Activated T-cell treated with anti-CD3 and anti-CD28 coated beads for 24 hours (primary cell): ENCODE measurements at places on chromosomes 3 and 15.

DNA sequence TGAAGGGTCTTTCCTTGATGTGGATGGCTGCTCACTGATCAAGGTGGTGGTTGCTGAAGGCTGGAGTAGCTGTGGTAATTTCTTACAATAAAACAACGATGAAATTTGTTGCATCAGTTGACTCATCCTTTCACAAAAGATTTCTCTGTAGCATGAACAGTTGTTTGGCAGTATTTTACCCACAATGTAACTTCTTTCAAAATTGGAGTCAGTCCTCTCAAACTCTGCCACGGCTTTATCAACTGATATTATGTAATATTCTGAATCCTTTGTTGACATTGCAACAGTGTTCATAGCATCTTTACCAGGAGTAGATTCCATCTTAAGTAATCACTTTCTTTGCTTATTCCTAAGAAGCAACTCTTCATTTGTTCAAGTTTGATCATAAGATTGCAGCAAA, 252.6 kb downstream of the UBE2E2 start:
- DNase-seq, result no peak

GRCh38 chr3:24294150-24294549, 200.5 kb downstream of the THRB start:
- no peak for DNase-seq

GRCh38 chr3:61422945-61423673, 138.3 kb upstream of the PTPRG start:
- DNase-seq, result no peak

GRCh38 chr3:23863060-23863459, 53.7 kb downstream of the NKIRAS1 start:
- DNase-seq, result no peak

GRCh38 chr15:60576044-60576443, 97.1 kb upstream of the ICE2 start:
- DNase-seq, result no peak

- DNase-seq, result no peak
These were observed 24.5 kb upstream of the ARNT2 start for GRCh38 chr15:80379693-80380092.

GRCh38 chr15:42090370-42090769, 4.0 kb downstream of the PLA2G4D start:
- DNase-seq, result no peak
